ENCODE measurements at places on chromosomes 16 and 17.

- DNase-seq, result no peak
These were observed 12.3 kb upstream of the FASN start for GRCh38 chr17:82110298-82110697.

DNA sequence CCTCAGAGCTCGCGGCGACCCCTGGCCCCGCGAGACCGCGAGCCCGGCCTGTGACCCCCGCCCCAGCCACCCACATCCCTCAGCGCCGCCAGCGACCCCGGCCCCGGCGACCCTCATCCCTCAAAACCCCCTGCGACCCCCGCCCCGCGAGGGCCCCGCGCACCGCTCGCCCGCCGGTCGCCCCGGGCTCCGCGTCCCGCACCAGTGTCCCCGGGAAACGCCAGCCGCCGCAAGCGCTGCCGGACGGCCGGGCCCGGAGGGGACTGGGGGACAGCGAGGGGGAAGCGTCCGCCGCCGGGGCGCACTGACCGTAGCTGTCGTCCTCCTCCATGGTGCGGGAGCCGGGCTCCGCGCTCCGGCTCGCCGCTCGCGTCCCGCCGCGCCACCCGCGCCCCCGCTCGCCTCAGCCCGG, at the start of gene CYTH1:
Gene CYTH1, minus strand, starts transcription at position 381 of the 412 bp plus-strand sequence. Its CDS starts 50 bp downstream, at position 331.
- no peak for DNase-seq

GRCh38 chr16:48647794-48648193, 37.8 kb upstream of the N4BP1 start:
- DNase-seq, result no peak

DNA sequence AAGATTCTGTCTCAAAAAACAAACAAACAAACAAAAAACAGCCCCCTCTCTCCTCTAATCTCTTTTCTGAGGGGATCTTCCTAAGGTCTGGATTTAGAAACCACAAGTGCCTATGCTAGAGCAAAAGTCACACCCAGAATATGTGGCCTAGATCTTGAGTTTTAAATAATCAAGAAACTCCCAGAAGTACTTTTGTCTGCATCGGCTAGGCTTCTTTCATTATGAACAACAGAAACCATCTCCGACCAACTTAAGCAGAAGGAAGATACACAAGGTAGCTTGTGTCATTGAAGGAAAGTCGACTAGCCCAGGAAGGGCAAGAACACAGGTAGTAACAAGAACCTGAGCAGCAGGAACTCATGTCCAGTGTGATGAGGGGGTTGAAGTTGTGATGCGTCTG, 73.9 kb upstream of the KIFC3 start:
- DNase-seq, result no peak

GRCh38 chr16:47986031-47986430, 169.8 kb downstream of the ABCC12 start:
- DNase-seq, result no peak

DNA sequence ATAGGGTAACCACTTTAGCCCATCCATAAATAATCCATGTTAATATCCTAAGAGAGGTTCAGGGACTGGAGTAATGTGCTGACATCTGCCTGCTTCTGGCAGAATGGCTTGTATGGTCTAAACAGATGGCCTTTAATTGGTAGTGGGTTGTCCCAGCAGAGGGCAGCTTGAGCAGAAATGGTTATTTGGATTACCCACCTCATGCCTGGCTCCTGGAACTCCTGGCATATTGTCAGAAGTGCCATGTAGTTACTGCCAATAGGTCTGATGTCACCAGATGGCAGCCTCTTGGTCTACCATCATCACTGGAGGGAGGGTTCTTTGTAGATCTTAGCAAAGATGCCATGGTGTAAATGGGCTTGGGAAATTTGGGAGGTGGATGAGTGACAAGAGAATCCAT, 157.5 kb upstream of the SOX9 start:
- no peak for DNase-seq

GRCh38 chr17:59807892-59808509, 84.7 kb downstream of the TUBD1 start:
- no peak for DNase-seq
